Hematopoietic multipotent progenitor cell treated with erythropoietin and hydrocortisone succinate and interleukin-3 and kit ligand, for 8 days (in vitro differentiated cells): ENCODE measurements at places on chromosomes 16 and 17.
A peak's percentile ranks its signal among the peaks of the same experiment; 100 is the strongest.

DNA sequence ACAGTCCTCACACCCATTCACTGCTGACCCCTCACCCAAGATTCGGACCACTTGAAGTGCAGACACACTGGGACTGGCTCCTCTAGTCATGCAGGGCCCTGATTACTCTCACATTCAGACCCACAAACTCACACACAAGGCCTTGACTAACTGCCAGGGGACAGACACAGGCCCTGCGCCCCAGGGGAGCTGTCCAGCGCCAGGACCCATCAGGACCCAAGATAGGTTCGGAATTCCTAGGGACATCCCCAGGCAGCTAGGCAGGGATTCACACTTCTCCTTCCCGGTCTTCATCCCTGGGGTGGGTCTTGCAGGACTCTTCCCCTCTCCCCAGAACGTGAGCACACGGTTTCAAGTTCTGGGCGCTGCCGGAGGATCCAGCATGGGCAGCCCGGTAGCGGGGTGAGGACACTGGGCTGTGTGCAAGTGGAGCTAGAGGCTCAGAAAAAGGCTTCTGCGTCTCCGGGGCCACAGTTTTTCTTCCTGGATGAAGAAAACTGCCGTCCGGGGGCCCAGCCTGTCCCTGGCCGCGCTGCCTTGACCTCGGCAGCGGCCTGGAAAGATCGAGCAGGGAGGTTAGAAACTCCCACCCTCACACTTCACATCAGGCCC is 1.6 kb downstream of the SEZ6 start:
- no peak for DNase-seq

GRCh38 chr16:85089525-85089924 is 22.7 kb downstream of the CIBAR2 start:
- DNase-seq: no peak

DNA sequence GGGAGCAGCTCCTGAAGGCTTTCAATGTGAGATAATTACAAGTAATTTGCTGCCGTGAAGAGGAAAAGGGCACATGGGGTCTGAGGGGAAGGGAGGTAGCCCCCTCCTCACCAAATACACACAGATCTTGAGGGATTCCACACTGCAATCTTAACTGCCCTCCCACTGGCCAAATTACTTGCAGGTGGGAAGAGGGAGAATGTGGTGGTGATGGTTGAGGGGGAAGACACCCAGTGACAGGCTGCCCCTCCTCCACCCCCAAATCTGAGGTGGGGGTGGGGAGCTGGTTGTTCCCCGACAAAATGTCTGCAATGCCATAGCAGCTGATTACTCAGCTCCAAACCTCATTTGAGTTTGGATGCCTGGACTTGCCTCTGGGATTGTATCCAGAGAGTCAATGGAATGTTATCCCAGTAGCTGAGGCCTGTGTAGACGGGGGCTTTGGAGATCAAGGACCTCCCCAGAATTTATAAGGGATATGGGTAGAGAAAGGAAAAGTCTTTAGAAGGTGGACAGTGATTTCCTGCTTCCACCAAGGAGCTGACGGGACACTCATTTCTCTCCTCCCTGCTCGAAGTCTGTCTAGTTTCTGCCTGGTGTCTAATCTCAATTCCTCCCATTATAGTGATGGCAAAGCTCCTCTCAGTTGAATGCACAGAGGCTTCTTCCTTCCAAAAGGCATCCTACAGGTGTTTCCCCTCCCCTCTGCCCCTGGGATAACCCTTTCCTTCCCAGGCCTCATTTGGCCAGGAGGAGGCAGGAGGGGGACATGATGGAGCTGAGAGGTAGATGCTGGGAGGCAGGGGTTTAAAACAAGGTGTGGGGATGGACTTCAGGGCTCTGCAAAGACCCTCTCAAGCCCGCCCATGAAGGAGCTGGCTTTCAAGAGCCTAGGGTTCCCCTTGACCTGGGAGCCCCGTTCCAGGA is 8.7 kb downstream of the DLX4 start:
- no peak for DNase-seq

- DNase-seq: no peak
These were observed 20.8 kb downstream of the UQCRC2 start for GRCh38 chr16:21973945-21974344.

GRCh38 chr17:9705745-9706144 is 60.4 kb downstream of the USP43 start:
- no peak for DNase-seq

- DNase-seq: no peak
These were observed 129.9 kb downstream of the PITPNC1 start for GRCh38 chr17:67506966-67507365.

DNA sequence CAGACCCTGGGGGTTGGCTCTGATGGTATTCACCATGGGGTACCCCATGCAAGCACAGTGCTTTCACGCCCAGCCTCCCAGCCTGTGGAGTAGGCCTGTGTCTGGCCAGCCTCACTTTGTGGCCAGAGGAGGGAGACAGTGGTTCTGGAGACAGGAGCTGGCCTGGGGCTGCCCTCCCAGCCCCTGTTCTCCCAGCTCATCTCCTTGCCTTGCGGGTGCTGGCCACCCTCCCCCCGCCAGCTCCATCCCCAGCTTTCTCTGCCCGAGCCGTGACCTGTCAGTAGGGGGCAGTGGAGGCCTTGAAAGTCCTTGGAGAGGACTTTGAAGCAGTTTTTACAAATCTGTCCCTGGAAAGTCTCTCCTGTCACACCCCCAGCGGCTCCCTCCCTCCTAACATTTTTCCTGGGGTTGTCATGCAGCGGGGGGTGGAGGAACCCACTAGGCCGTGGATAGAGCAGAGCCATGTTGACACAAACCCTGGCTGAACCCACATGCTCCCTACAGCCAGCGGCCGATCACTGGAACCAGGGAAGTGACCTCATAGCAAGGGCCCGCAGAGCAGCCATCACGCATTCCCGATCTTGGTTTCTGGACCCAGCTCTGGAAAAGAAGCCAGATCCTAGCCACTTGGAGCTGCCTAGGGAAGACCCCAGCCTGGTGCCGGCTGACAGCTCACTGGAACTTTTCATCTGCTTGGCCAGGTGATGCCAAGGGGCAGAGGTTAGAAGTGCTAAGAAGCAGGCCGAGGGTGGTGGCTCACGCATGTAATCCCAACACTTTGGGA is 289.4 kb downstream of the SEC14L1 start:
- peak; percentile 71 for DNase-seq

GRCh38 chr17:8995711-8996110 is 25.6 kb upstream of the NTN1 start:
- no peak for DNase-seq

DNA sequence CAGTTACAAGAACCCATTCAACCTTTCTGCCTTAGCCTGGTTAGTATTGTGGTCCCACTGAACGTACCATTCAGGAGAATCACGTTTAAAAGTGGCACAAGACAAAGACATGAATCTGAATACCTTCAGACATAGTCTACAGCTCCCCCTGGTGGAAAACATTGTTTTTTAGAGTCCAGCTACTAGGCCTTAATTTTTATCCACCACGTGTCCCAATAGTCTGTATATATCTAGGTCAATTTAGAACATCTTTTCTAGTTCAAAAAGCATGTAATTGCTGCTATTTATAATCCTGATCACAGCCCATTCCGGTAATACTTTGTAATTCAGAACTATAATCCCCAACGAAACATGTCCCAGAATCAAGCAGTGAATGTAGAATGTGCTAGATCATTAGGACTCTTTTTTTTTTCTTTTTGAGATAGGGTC is 13.7 kb upstream of the GUCY2D start:
- peak; percentile 93 for DNase-seq

DNA sequence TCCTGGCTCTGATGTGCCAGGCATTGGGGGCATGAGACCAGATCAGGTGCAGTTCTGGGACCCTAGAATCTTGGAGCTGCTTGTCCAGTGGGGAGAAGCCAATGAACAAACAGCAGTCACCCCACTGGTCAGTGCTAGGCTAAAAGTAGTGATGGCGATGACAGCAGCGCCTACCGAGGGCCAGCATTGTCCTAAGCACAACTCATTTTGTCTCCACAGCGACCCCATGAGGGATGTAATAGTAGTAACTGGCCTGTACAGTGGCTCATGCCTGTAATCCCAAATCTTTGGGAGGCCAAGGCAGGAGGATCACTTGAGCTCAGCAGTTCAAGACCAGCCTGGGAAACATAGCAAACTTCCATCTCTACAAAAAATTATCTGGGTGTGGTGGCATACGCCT is 6.2 kb downstream of the SMCR8 start:
- DNase-seq: peak; percentile 35

DNA sequence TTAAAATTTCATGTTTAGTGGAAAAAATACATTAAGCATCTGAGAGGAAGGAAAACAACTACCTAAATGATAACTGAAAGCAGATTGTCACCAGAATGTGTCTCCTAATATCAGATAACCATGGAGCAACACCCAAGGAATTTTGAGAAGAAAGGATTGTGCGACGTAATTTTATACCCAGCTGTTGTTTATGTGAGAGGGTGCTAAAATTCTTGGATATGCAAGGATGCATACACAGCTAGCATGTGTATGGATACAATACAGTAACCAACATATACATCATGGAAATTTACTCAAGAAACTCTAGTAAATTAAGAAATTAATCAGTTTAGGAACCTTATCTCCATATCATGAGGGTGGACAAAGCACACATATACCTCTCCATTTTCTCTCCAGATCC is 290.9 kb downstream of the HS3ST3A1 start:
- DNase-seq: no peak

GRCh38 chr17:55496094-55496881 is 15.0 kb downstream of the SMIM36 start:
- DNase-seq: peak; percentile 77

- DNase-seq: no peak
These were observed 64.7 kb upstream of the SOX9 start for GRCh38 chr17:72056155-72056554.

DNA sequence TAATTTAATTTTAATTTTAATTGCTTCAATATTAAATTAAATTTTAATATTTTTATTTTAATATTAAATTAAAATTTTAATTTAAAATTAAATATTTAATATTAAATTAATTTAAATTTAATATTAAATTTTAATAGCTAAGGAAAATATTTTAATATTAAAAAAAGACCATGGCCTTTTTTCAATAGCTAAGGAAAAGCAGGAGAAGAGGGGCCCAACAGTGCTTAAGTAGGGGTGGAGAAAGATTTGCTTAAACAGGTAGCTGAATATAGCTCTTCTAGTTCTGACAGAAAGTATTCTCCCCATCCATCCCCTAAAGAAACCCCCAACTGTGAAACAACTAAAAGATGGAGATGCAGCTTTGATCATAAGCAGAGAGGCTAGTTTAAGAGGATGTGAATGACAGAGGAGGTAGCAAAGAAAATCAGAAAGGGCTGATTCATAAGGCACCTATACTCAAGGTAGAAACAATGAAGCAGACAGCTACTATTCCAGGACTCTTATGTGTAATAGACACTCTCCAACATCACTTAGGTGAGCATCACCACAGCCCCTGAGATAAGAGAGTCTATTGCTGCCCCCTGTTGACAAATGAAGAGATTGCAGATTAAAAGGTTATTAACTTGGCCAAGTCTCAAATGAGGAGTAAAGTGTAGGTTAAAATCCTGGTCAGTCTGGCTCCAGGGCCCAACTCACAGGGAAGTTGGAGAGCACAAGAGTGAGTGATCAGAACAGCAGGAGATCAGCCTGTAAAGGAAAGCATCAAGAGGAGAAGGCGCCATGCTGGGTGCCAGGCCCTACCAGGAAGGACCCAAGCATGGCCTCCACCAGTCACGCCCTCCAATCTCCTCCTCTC is 7.8 kb upstream of the RNASEK start:
- DNase-seq: peak; percentile 88

GRCh38 chr16:68422396-68422960 is 25.8 kb downstream of the SMPD3 start:
- no peak for DNase-seq

GRCh38 chr17:58703137-58703915 is 10.9 kb downstream of the RAD51C start:
- no peak for DNase-seq

- no peak for DNase-seq
These were observed 8.1 kb downstream of the CIBAR2 start for GRCh38 chr16:85104147-85104546.

GRCh38 chr16:70808371-70808770 is 7.4 kb upstream of the VAC14 start:
- no peak for DNase-seq

DNA sequence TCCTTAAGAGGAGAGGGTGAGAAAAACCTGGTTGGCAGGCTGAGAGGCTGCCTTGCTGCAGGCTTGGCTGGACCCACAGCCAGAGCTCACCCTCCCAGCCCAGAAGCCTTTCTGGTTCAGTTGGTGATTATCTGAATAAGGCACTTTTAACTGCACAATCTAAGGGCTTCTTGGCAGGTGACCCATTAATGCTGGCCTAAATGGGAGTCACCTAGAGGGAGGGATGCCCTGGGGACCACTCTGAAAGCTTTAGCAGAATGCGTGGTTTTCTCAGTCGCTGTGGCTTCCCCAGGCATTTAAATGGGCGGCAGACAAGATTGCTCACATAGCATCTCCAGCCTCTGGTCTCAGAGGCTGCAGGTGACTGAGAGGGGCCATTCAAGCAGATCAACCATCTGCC is 33.2 kb upstream of the SHISA9 start:
- no peak for DNase-seq

- DNase-seq: no peak
These were observed 29.2 kb downstream of the CASKIN2 start for GRCh38 chr17:75486151-75486550.

DNA sequence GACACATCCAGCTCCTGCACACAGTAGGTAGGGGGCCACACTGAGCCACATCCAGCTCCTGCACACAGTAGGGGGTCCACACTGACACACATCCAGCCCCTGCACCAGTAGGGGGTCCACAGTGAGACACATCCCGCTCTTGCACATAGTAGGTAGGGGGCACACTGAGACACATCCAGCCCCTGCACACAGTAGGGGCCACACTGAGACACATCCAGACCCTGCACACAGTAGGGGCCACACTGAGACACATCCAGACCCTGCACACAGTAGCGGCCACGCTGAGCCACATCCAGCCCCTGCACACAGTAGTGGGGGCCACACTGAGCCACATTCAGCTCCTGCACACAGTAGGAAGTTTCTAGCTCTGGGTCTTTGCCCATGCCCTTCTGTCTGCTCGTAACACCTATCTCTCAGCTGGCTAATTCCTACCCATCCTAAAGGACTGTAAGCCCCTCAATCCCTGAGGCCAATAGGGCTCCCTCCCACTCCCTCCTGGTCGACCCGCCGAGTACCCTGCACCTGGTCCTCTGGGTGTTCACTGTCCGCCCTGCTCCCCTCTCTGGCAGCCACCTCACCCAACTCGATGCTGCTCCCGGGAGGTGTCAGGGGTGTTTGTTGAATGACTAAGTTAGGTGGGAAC is 9.4 kb upstream of the ATP2A3 start:
- peak; percentile 29 for DNase-seq

- DNase-seq: no peak
These were observed 7.1 kb downstream of the BCAR1 start for GRCh38 chr16:75244225-75244809.
